Cardiac muscle cell (in vitro differentiated cells and primary cell): ENCODE measurements at places on chromosomes 11 and 22.
A peak's percentile ranks its signal among the peaks of the same experiment; 100 is the strongest.

DNA sequence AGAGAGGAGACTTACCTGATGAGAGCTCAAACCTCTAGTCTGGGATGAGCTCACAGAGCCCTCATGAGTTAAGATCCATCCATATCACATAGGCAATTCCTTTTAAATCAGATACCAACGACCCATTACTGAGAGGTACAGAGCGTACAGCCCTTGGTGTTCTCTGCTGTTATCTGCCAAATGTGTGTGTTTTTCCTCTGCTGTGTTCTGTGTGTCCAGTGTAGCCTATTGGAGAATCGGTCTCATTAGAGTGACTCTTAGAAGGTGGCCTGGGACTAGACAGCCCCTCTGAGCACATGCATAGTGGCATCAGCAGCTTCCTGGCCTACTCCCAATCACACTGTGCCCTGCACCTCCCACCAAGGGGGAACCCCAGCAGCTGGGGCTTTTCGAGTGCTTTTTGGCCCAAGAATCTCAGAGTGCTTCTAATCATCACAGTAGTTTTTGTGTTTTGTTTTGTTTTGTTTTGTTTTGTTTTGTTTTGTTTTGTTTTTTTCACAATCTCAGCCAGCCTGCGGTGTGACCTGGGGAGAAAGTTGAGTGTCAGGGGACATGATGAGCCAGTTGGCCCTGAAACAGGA lies 25.4 kb downstream of the TP53AIP1 start:
- no peaks in the 10 kb centered on the region for H3K27me3 ChIP-seq
- H3K4me1 ChIP-seq, result peaks cover 14% of the 10 kb centered on the region
- peaks cover 23% of the 10 kb centered on the region for H3K36me3 ChIP-seq

DNA sequence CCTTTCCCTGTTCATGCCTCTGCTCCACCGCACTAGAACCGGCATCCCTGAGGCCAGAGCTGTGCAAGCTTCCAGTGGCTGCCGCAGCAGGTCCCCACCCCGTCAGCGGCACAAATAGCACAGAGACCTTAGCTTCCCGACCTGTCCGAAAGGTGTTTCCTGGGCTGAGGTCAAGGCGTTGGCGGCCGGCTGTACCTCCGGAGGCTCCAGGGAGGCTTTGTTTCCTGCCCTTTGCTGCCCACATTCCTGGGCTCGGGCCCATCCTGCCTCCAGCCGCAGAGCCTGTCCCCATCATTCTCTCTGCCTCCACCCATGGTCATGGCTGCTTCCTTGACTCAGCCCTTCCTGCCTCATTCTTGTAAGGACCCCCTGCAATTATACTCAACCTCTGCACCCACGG lies 31.2 kb downstream of the ARHGAP8 start:
- no peaks in the 10 kb centered on the region for H3K27me3 ChIP-seq
- no peaks in the 10 kb centered on the region for H3K36me3 ChIP-seq
- DNase-seq, result no peak

DNA sequence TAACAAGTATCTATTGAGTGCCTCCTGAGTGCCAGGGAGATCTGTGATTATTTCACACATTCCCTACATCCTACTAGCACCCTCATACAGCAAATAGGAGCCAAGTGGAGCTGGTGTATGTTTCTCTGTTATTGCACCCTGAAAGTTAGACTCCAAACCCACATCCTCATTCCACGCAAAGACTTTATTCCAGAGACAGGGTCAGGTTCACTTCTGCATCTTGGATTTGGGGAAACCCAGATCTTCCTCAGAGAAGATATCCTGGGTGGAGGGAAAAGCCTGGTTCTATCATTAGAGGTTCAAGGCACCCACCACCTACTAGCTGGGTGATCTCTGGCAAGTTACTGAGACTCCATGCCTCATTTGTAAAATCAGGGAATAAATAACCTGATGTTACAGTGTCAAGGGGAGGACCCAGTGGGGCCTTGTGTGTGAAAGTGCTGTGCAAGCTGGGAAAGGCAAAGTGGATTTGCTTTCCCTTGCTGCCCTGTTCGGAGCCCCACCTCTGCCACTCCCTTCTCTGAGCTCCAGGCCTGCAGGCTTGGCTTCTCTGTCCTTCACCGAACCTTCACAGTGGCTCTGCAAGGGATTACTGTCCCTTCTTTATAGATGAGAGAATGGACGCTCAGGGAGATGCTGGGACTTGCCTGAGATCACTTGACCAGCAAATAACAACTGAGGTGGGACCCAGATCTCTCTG lies 991 bp upstream of the SLCO2B1 start:
- no peaks in the 10 kb centered on the region for H3K36me3 ChIP-seq
- H3K27ac ChIP-seq, result no peak overlapping the region
- H3K27me3 ChIP-seq, result no peaks in the 10 kb centered on the region
- no peak for DNase-seq

DNA sequence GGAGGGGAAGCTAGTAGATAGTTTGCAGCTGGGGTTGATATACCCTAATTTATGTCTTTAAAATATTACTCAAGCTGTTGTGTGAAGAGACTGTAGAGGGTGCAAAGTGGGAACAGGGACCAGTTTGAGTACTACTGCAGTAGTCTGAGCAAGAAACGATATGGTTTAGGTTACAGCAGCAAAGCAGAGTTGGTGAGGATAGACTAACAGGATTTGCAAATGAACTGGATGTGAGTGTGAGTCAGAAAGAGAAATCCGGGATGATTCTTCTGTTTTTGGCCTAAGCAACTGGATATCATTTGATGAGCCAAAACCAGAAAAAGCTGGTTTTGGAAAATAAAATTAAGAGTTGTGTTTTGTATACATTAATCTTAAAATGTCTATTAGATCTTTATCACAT lies 749.5 kb upstream of the CCDC90B start:
- no peaks in the 10 kb centered on the region for H3K27me3 ChIP-seq
- H3K4me1 ChIP-seq, result no peaks in the 10 kb centered on the region
- H3K27ac ChIP-seq, result no peak overlapping the region
- DNase-seq, result no peak
- no peak overlapping the region for H3K4me3 ChIP-seq

- peaks cover 27% of the 10 kb centered on the region for H3K4me1 ChIP-seq
- peaks cover 56% of the 10 kb centered on the region for H3K27me3 ChIP-seq
- no peaks in the 10 kb centered on the region for H3K36me3 ChIP-seq
- no peak overlapping the region for H3K4me3 ChIP-seq
Measured at GRCh38 chr22:39994041-39994565, 651 bp upstream of the FAM83F start.

GRCh38 chr11:121311373-121311772 lies 18.8 kb downstream of the SC5D start:
- no peaks in the 10 kb centered on the region for H3K4me1 ChIP-seq
- peaks cover 38% of the 10 kb centered on the region for H3K36me3 ChIP-seq
- no peak for DNase-seq
- no peaks in the 10 kb centered on the region for H3K27me3 ChIP-seq
- H3K4me3 ChIP-seq, result no peak overlapping the region

GRCh38 chr11:44300844-44301563 lies 8.9 kb downstream of the ALX4 start:
- DNase-seq, result peak; percentile 83
- H3K27me3 ChIP-seq, result peaks cover 91% of the 10 kb centered on the region
- H3K4me3 ChIP-seq, result no peak overlapping the region

- no peaks in the 10 kb centered on the region for H3K36me3 ChIP-seq
- no peak for DNase-seq
- H3K27me3 ChIP-seq, result no peaks in the 10 kb centered on the region
- no peaks in the 10 kb centered on the region for H3K4me1 ChIP-seq
Measured at GRCh38 chr11:94241896-94242295, 62.5 kb upstream of the IZUMO1R start.
